ENCODE measurements at places on chromosomes 6 and 20.

DNA sequence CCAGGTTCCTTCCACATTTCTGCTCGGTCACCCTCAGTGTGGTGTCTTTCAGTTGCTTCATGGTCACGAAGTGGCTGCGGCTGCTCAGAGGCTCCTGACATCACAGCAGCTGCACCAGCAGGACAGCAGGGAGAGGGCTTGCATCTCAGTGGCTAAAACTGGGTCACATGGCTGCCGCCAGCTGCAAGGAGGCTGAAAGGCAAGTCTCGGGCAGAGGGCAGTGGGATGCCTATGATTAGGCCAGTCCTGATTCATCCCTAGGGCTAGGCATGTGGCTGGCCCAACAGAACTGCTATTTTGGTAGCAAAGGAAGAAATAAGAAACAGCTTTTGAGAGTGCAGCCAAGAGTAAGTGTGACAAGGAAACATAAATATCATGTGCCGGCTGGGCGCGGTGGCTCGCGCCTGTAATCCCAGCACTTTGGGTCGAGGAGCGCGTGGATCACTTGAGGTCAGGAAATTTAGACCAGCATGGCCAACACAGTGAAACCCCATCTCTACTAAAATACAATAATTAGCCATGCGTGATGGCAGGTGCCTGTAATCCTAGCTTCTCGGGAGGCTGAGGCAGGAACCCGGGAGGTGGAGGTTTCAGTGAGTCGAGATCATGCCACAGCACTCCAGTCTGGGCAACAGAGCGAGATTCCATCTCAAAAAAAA lies 46.6 kb downstream of the RBM38 start:
- DNase-seq, result no peak

- DNase-seq, result no peak
These were observed 19.4 kb upstream of the KCNB1 start for GRCh38 chr20:49501917-49502316.

GRCh38 chr6:52958546-52959255 lies 36.4 kb downstream of the GSTA4 start:
- no peak for DNase-seq

- DNase-seq, result no peak
These were observed 515.2 kb downstream of the MAFB start for GRCh38 chr20:40173872-40174271.

GRCh38 chr6:30555816-30556065 lies 548 bp downstream of the GNL1 start:
- no peak for DNase-seq

GRCh38 chr6:105305521-105305920 lies 97.4 kb downstream of the PREP start:
- DNase-seq, result no peak

DNA sequence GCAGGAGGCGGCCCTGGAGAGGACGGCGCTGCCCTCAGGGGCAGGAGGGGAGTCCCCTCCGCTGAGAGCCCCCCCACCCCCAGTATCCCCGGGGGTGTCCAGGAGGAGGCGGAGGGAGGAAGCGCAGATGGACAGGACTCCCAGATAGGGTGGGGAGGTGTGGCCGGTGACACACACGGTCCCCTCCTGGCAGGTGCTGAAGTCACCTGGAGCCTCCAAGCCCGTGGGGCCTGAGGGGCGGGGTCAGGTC lies 1.4 kb downstream of the STMN3 start:
- no peak for DNase-seq

Measured in GOT3 (cell line).